IMR-90 (cell line): ENCODE measurements at places on chromosomes 7 and 10.

- DNase-seq: no peak
Measured at GRCh38 chr7:141094336-141095070, 20.6 kb downstream of the TMEM178B start.

DNA sequence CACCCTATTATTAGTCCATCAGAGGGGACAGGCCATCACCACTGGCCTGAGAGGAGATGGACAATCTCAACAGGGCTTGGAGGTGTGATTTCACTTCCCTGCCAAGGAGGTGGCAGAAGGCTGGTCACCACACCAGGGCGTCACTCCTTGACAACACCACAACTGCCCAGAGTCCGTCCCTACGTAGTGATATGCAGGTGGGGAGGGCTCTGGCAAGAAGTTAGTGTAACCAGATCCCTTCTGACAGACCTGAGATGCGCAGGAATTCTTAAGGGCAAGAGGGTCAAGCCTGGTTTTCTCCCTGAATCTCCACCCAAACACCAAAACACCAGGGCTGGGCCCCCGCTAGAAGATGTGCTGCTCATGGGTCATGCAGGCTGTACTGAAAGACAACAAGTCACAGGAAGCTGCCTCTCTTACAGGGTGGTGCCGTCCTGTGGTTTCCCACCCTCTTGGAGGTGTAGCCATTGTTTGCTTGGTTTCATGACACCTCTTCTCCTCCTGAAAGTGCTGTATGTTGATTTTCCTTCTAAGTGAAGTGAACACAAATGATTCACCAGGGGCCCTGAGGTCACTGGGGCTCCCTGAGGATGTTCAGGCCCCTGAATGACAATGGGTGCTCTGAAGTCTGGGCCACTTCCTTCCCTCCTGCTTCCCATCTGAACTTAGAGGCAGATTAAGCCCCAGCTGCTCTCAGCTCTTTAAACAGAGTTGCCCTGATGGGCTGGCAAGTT lies 27.1 kb downstream of the ATXN7L1 start:
- DNase-seq: no peak

GRCh38 chr7:102066476-102066875 lies 220.2 kb upstream of the SH2B2 start:
- no peak for DNase-seq

GRCh38 chr7:50068850-50069551 lies 24.0 kb downstream of the ZPBP start:
- DNase-seq: no peak

DNA sequence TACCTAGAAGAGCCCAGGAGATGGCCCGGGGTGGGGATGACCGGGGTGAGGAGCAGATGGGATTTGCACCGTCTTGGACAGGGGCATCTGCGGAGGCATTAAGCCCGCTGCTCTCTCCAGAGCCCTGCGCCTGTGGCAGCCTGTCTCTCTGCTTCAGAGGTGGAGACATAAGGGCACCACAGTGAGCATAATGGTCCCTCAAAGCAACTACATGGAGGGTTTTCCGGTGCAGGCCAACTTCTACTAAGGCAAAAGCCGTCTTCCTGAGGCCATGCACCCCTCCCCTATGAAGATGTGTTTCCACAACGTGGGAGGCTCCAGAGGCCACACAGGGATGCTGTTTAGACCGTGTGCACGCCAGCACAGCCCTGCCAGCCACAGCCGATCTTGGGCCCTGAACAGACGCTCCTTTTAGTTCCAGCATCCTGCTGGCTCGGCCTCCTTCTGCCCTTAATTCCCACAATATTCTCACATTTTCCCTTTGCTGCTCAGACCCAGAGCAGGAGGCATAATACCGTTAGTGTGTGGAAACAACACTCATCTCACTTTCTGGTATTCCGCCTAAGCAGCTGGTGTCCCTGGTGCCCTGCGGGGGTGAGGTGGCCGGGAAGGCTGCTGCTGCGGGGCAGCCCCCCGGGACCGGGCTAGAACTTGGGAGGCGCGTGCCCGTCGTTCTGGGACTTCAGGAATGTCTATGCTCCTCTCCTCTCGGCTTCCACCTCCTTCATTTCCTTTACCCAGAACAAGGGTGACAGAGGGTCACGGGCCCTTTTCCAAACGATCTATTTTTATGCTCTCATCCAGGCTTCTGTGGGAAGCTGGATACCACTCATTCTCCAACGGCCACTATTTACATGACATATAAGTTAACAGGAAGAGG lies 266.9 kb downstream of the TNS3 start:
- peak; percentile 88 for DNase-seq

GRCh38 chr7:24732646-24733413 lies 24.4 kb downstream of the GSDME start:
- peak; percentile 92 for DNase-seq

GRCh38 chr10:129094233-129094632 lies 372.8 kb upstream of the MGMT start:
- no peak for DNase-seq

- DNase-seq: no peak
Measured at GRCh38 chr10:129168660-129169059, 298.4 kb upstream of the MGMT start.

DNA sequence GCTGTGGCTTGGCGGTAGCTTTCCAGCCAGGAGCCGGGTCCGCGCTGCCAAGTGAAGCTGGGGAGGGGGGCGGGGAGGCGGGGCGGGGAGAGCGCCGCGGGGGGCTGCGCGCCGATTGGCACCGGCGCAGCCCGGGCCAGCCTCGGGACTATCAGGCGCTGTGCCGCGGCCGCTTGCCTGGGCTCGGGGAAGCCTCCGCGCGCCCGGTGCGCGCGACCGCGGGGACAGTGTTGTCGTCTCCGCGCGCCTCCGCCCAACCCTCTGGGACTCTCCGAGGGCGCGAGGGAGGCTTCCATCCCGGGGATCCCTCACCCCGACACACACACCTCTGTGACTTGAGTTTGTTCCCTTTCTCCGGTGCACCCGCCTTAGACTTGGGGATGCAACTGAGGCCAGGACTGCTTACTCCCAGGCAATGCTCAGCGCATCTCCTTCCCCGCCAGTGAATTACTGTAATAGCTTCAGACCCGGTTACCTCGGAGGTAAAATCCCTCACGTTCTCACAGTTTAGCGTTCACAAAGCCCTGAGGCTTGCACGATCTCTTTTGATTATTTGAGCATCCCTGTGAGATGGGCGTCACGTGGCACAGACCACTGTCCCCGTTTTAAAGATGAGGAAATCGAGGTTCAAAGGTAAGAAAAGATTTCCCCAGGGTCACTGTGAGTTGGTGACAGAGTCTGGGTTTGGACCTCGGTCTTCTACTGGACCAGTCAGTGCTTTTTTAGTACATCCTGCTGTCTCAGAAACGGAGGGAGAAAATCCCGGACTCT lies at the start of gene NKX1-2:
NKX1-2 (minus strand) TSS at position 24 of the 771 bp plus-strand sequence. CDS start 92 bp downstream, outside the sequence.
- no peak for DNase-seq

- DNase-seq: peak; percentile 15
Measured at GRCh38 chr10:14812271-14812670, 25.6 kb downstream of the CDNF start.

- DNase-seq: no peak
Measured at GRCh38 chr7:83210479-83210878, 47.8 kb upstream of the PCLO start.

DNA sequence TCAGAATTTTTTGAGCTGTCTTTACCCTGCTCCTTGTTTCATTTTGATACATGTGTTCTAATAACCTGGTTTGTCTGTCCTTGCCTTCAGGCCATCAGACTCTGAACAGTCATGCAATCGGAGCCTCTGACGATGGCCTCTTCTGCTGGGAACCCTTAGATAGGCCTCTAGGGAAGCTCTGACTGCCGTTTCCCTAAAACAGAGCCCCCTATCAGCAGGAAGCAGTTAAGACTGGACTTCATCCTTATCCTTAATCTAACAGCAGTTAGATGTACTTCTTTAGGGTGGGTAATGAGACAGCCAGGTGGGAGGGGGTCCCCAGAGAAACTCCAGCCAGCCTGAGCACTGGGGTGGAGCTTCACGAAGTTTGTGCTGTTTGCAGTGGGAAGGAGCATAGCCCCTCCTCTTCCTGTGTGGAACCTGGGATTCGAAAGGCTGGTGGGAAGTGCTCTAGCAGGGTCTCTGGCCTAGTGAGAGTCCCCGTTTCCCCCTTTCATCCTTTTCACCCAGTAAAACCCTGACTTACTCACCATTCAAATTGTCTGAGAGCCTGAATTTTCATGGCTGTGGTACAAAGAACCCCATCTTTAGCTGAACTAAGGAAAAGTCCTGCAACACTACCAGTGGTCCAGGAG lies 28.4 kb upstream of the SORCS3 start:
- no peak for DNase-seq

DNA sequence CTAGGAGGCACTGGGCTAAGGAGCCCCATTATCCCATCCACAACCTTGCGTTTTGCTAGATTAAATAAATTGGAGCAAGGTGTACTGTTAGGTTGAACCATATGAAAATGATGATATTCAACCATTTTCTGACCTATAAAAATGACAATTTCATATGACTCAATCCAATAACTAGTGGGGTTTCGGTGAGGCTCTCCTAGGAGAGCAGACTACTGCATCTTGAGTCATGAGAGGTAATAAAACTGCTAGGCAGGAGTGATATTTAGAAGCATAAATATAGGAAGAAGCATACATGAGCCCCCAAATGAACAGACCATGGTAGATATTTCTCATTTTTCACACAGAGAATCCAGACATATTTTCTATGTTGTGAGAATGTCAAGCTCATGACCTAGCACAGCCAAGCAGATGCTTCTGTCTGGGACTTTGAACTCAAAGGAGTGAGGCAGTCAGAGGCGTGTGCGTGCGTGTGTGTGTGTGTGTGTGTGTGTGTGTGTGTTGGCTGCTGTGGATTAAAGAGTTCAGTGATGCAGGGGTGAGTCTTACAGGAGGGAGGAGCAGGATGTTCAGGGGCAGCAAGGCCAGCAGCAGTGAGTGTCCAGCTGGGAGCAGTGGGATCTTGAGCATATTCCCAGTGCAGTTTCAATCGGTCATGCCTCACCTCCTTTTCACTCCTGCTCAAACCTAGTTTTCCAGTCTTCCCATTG lies 17.8 kb upstream of the WDR11 start:
- no peak for DNase-seq

- DNase-seq: no peak
Measured at GRCh38 chr10:1736144-1736971, 967 bp downstream of the ADARB2 start.

DNA sequence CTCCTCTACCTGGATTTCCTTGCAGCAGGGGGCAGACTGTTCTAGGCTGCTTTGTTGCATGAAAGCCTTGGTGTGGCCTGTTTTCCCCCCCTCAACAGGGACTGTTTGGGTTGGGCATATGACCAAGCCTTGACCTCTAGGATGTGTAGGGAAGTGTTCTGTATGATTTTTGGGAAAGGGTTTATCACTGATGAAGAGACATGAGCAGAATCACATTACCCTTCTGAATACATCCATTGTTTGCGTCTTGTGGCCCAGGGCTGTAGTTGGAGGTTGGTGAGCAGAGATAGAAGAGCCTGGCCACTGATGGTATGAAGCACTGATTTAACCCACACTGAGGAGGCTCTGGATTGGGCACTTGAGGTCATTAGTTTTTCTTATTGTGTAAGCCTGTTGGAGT lies 26.6 kb downstream of the ZNF12 start:
- no peak for DNase-seq

- no peak for DNase-seq
Measured at GRCh38 chr7:6056616-6057015, 25.4 kb downstream of the ANKRD61 start.

- DNase-seq: no peak
Measured at GRCh38 chr10:31819391-31819820, 109.2 kb downstream of the ARHGAP12 start.

GRCh38 chr7:30148951-30149459 lies 14.2 kb downstream of the MTURN start:
- DNase-seq: no peak

- DNase-seq: no peak
Measured at GRCh38 chr7:66088861-66089838, 13.5 kb downstream of the ASL start.

DNA sequence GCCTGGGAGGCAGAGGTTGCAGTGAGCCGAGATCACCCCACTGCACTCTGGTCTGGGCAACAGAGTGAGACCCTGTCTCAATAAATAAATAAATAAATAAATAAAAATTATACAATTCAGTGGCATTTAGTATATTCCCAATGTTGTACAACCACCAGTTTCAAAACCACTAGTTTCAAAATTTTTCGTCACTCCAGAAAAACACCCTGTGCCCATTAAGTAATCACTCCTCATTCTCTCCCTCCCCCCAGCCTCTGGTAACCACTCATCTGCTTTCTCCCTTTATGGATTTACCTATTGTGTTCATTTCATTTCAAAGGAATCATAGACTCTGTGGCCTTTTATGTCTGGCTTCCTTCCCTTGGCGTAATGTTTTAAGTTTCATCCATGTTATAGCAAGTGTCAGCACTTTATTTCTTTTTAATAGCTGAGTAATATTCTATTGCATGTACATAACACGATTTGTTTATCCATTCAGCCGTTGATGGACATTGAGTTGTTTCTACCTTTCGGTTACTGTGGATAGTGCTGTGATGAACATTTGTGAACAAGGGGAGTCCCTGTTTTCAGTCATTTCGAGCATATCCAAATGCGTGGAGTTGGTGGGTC lies 29.4 kb upstream of the GOLGA7B start:
- DNase-seq: no peak

- DNase-seq: no peak
Measured at GRCh38 chr10:125233726-125234125, 73.4 kb upstream of the CTBP2 start.

DNA sequence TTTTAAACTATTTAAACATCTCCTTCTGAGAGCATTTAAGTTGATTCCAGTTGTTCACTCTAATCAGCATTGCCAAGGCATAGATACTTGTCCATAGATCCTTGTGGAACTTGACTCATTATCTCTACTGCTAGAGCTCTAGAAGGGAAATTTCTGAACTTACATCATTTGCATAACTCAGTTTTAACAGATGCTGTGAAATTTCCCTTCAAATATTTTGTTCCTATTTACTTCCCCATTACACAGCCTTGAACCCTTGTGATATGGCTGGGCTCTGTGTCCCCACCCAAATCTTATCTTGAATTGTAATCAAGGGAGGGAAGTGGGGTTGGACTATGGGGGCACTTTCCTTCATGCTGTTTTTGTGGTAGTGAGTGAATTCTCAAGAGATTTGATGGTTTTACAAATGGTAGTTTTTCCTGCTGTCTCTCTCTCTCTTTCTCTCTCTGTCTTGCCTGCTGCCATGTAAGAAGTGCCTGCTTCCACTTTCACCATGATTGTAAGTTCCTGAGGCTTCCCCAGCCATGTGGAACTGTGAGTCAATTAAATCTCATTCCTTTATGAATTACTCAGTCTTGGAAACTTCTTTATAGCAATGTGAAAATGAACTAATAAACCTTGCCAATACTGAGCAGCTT lies 25.4 kb downstream of the INSIG1 start:
- DNase-seq: no peak

- DNase-seq: peak; percentile 88
Measured at GRCh38 chr10:30151581-30152389, 92.4 kb upstream of the JCAD start.

- DNase-seq: no peak
Measured at GRCh38 chr10:115974351-115974750, 298.7 kb downstream of the GFRA1 start.

DNA sequence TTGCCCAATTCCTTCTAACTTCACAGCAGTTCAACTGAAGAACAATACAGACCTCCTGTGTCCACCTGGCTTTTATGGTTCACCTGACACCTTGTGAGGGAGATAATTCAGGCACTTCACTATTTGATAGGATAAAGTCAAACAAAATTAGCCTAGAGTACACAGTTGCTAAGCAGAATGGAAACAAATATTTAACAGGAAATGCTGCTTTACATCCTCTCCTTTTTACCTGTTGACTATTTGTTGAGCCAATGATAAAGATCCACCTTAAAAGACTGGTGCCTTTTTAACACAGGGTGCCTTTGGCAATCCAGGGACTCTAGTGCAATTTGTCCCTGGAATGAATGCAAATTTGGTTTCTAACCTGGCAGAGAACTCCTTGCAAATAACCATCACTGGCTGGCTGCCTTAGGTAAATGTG lies 39.8 kb downstream of the ITPRID1 start:
- DNase-seq: no peak

GRCh38 chr10:24886290-24886680 lies 66.1 kb downstream of the PRTFDC1 start:
- no peak for DNase-seq
